T-cell (primary cell): ENCODE measurements at places on chromosomes 6 and 20. TPM values are rescaled to one million over a fixed set of nuclear protein-coding genes. Genes with fewer than 3 reads are reported as not detected.

The NOX3 gene
- not detected for total RNA-seq

The SLC24A3 gene
- total RNA-seq: 0.12 TPM

The GABRR1 gene
- total RNA-seq: not detected

The ITCH gene
- 56.3 TPM for total RNA-seq

The HS3ST5 gene
- total RNA-seq: not detected

The SLC4A11 gene
- 3.9 TPM for total RNA-seq

The SNX21 gene
- 1.9 TPM for total RNA-seq

GRCh38 chr20:37007898-37008649 lies 56.6 kb upstream of the SAMHD1 start:
- no peak for DNase-seq

- DNase-seq: no peak
Measured at GRCh38 chr6:142537612-142538478, 236.0 kb downstream of the ADGRG6 start.

GRCh38 chr6:20564777-20565176 lies 30.5 kb downstream of the CDKAL1 start:
- DNase-seq: no peak

DNA sequence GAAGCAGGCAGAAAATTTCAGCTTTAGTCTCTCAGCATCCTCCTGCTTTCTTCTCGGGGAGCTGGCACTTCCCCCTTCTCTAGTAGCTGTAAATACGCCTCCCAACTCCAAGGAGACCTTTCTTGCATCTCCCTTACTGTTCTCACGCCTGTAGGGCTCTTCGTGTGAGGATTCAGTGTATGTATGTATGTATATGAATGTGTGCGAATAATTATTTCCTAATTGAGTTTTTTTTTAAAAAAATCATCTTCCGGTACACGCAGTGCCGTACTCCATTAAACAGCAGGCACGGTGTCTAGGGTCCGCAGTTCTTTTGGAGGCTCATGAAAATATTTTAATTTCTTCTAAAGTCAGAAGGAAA lies 85.4 kb downstream of the HFE start:
- DNase-seq: peak; percentile 32

DNA sequence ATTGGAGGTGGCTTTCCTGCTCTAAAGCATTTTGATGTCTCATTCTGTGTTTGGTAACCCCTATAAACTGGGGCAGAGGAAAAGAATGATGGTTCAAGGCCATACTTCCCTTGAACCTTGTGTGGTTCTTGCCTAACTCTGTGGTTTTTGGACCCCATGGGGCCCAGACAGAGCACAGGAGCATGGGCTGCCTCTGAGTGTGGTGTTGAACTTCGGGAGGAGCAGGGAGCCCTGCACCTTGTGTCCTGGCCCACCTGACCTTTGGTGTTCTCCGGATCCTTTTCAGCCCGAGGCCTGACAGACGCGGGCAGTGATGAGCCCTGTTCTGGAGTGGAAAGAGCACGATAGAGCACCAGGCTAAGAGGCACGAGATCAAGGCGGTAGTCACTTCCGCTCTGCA lies 18.8 kb downstream of the TMEM74B start:
- DNase-seq: no peak

GRCh38 chr20:3681931-3682781 lies at the start of gene ADAM33:
TSS of gene ADAM33 (minus strand) at chr20:3682010. CDS start at chr20:3682004, 6 bp downstream.
- no peak for DNase-seq

GRCh38 chr20:20366876-20367574 lies 879 bp upstream of the INSM1 start:
- DNase-seq: no peak
